T-cell (primary cell): ENCODE measurements at places on chromosomes 7 and 10. TPM values are rescaled to one million over a fixed set of nuclear protein-coding genes. Genes with fewer than 3 reads are reported as not detected.

Gene SLC16A12
- total RNA-seq = not detected

Gene MCMBP
- 50.0 TPM for total RNA-seq

Gene CDC14C
- total RNA-seq = not detected

Gene KLF14
- not detected for total RNA-seq

Gene DDIT4
- 39.9 TPM for total RNA-seq

DNA sequence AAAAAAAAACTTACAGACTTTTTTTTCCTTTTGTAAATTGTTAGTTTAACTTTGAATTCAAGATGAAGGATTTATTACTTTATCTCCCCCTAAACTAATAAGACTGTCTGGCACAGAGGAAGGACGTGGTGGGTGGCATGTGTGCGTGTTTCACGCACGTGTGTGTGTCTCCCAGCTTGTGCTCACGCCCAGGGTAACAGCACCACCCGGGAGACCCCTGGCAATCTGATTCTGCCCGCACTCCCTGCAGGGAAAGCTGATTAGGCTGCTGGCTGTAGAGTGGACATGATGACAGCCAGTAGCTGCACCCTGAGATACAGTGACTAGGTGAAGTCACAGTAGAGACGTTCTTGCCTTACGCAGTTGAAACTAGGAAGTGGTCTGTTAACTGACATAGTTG is 25.3 kb downstream of the WIPI2 start:
- no peak for DNase-seq

GRCh38 chr7:96823274-96823673 is 113.6 kb upstream of the SEM1 start:
- DNase-seq = no peak

GRCh38 chr7:148290538-148290937 is 300.0 kb upstream of the C7orf33 start:
- DNase-seq = no peak

DNA sequence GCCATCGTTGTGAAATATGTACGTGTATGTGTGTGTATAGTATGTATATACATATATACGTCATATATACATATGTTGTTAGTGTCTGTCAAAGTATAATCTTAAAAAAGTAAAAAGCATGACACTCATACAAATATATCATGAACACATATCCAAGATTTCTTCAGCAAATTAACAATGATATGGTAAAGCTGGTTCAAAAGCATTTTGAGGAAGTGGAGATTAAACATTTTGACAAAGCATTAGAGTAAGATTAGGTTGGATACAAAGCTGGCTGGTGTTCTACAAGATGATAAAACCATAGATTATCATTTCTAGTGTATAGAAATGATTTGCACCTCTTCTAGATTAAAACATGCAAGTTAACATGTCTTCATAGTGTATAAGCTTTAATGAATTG is 771 bp upstream of the NUDCD3 start:
- DNase-seq = no peak

DNA sequence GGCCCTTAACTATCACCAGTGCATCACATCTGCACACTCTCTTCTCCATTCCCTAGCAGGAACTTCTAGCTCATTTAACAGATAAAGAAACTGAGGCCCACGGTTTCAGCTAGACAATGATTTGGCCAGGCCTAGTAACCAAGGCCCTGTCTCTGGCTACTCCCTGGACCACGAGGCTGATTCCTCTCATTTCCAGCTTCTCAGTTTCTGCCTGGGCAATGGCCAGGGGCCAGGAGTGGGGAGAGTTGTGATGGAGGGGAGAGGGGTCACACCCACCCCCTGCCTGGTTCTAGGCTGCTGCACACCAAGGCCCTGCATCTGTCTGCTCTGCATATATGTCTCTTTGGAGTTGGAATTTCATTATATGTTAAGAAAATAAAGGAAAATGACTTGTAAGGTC is 13.5 kb downstream of the AQP1 start:
- no peak for DNase-seq

- no peak for DNase-seq
Observed at GRCh38 chr7:129434675-129435318, 565 bp downstream of the STRIP2 start.

DNA sequence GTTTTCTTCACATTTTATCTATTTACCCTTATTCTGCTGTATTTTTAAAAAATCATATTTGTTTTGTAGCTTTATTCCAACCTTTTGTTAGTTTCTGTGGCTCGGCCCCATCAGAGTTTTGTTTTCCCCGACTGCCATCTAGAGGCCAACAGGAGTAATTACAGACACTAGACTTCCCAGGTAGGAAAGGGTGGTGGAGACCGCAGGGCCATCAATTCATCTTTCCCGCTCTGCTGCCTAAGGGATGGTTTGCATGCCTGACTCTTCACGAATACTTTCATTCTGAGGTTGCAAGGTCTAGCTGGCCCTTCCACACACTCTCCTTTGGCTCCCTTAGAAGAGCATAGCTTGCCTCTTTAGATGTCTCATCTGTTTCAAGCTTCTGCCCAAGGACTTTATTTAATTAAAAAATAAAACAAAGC is 38.3 kb downstream of the LYZL2 start:
- DNase-seq = peak; percentile 14

DNA sequence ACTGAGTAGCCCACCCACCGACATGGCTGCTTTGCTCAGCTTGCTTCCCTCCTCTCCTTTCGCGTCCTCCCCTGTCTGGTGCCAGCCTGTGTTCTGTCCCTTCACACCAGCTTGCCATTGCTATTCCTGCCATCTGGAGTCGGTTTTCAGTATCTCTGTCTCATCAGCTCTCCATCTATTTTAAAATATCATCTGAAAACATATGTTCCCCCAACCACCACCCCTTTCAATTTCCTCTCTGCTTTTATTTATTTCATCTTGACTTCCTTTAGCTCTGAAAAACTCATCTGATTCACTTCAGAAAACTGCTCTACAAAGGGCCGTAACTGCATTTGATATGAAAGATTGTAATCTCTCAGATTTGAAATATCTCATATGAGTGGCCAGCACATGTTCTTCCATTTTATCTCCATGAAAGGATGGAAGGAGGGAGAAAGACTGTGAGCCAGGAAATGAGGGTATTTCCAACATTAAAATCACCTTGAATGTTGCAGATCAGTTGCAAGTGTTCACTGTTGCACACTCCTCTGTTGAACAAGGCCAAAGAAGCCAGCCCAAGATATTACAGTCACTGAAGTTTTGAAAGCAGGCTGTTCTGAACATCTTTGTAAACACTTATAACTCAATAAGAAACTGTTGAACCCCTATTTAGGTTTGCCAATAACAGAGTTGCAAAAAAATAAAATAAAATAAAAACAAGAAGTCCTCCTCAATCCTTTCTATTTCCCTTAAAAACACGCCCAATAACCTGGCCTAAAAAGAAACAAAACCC is 202.4 kb upstream of the NEBL start:
- DNase-seq = no peak
